ENCODE measurements at places on chromosomes 2 and 18.

- DNase-seq, result no peak
Observed at GRCh38 chr2:156538083-156538504, 101.9 kb downstream of the GPD2 start.

DNA sequence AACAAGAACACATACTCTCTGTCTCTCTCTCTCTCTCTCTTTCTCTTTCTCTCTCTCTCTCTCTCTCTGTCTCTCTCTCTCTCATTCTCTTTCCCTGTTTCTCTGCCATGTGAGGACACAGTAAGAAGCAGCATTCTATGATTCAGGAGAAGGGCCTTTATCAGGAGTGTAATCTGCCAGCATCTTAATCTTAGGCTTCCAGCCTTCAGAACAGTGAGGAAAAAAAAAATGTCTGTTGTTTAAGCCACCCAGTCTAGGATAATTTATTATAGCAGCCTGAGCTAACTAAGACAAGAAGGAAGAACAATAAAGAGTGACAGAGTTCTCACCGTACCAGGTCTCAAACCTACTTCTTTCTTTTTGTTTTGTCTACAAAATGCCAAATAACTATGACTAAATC is 399.4 kb downstream of the SOCS6 start:
- DNase-seq, result no peak

- DNase-seq, result no peak
Observed at GRCh38 chr2:62050456-62051045, 145.1 kb downstream of the COMMD1 start.

DNA sequence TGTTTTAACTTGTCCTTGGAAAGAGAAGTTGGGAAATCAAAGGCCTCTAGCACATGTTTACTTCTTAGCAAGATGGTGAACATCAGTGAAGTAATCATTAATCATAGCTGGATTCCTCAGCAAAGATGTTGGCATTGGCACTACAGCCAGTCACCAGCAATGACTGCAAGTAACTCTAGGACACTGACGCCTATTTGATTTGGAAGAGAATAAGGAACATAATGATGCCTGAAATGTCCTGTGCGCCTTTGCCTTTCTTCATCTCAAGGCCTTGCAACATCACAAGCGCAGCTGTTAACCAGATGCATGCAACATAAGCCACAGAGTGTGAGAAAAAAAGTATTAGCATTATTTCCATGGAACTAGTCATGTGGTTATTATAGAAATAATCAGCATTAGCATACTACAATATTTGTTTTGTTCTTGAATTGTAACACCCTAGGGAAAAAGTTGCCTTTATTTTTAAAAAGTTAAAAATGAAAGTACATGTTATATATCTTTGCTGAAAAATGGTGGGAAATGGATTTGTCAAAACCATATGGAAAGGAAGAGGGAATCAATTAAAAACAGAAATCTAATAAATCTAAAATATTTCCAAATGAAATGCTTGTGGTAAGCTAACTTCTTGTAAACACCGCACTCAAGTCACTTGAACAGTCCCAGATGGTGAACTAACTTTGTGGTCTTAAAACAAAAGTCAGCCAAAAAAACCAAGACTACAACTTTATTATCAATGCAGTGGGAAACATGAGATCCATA is 55.6 kb downstream of the THADA start:
- DNase-seq, result no peak

- DNase-seq, result no peak
Observed at GRCh38 chr2:1371082-1371481, 42.2 kb upstream of the TPO start.

DNA sequence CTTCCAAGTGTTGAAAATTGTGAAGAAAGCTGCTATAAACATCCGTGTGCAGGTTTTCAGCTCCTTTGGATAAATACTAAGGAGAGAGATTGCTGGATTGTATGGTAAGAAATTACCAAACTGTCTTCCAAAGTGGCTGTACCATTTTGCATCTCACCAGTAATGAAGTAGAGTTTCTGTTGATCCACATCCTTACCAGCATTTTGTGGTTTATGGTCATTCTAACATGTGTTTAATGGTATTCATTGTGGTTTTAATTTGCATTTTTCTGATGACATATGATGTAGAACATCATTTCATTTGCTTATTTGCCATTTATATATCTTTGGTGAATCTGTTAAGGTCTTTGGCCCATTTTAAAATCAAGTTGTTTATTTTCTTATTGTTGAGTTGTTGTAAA is 260.7 kb downstream of the SPAG16 start:
- no peak for DNase-seq

- DNase-seq, result no peak
Observed at GRCh38 chr2:12271589-12271984, 445.1 kb upstream of the TRIB2 start.

GRCh38 chr2:236656166-236656565 is 86.5 kb downstream of the ACKR3 start:
- DNase-seq, result no peak

- no peak for DNase-seq
Observed at GRCh38 chr18:72325307-72325706, 218.8 kb downstream of the CBLN2 start.

DNA sequence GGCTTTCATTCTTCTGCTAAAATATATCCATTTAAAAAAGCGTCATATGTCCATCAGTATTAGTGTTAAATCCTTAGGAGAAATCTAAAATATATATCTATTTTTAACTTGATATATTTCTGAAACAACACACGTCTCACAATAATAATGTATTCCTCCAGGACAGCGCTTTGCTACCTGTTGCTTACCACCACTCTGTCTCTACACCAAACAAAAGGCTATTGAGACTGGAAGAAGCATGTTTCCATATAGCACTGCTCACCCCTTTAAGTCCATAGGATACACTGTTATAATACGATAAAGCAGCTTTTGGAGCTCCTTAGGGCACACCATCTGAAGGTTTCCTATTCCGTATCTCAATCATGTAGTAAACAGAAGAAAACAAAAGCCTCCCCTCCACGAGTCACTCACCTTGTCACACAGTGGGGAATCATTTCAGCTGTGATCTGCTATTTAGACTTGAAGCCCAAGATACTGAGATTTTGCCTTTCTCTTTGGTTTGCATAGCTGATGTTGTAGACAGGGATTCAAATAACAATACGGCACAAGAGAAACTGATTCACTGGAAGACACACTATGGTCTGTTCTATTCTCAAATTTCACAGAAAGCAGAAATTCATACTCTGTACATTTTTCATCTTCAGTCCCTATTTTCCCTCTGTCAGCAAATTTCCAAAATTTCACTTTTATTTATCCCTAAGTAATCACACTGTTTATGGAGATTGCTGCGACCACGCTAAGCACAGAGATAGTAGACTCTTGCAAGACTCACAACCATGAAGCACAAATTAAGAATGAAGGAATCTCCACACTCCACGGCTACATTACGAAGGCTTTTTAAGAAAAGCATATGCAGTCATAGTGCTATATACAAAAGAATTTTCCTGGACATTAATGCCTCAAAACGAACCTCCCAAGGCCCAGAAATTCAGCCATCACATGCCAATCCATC is 187.1 kb downstream of the TCF4 start:
- DNase-seq, result no peak

- DNase-seq, result no peak
Observed at GRCh38 chr2:19899985-19900930, 1.5 kb downstream of the TTC32 start.

GRCh38 chr2:239961662-239962613 is 63.2 kb downstream of the NDUFA10 start:
- DNase-seq, result no peak

Data from hypothalamus (tissue), 51 donors.